H1 (cell line): ENCODE measurements at places on chromosomes 4 and X. TPM values are rescaled to one million over a fixed set of nuclear protein-coding genes. Genes with fewer than 3 reads are reported as not detected.

GRCh38 chr4:163895378-163896005 is 401.0 kb downstream of the TMA16 start:
- DNase-seq, result no peak

DNA sequence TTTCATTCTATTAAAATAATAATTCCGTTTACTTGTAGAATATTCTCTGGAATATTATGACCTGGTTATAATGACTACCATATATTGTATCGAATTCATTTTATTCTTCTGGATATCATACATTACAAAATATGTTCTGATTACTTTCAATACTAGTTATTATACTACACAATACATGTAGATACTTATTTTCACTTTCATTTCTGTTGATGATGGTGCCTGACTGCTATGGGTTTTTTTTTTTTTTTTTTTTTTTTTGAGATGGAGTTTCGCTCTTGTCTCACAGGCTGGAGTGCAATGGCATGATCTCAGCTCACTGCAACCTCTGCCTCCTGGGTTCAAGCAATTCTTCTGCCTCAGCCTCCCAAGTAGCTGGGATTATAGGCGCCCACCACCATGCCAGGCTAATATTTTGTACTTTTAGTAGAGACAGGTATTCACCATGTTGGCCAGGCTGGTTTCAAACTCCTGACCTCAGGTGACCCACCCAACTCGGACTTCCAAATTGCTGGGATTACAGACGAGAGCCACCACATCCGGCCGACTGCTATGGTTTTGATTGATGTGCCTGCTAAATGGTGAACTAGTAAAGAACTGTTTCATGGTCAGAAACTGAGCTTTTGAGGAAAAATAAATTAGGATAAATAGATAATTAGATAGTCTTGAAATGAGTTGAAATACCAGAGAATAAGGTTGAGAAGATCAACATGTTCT is 39.5 kb downstream of the PCDH10 start:
- no peak for DNase-seq

GRCh38 chr4:108772402-108772801 is 9.5 kb upstream of the ETNPPL start:
- no peak for DNase-seq

- DNase-seq, result no peak
These were observed 29.3 kb upstream of the BCOR start for GRCh38 chrX:40127052-40127451.

DNA sequence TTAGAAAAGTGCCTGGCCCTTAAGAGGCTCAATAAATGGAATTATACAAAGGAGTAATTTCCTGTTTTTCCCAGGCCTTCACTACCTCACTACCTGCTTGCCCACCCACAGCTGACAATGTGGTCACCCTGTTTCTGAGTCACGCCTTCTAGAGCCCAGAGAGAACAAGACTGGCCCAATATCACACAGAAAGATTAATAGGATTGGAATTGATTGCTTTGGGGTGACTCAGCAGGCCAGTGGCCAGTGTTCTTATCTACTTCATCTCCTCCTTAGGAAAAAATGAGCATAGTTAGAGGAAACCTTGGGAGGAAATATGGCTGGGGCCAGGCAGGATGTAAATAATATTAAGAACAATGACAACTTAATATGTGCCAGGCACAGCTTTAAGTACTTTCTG is 4.5 kb upstream of the FGF16 start:
- DNase-seq, result no peak

- DNase-seq, result no peak
These were observed 78.5 kb upstream of the NLGN4X start for GRCh38 chrX:6307156-6307555.

GRCh38 chrX:70979136-70979762 is 48.4 kb upstream of the SLC7A3 start:
- DNase-seq, result peak; percentile 41

- DNase-seq, result no peak
These were observed 138.0 kb upstream of the FAM9B start for GRCh38 chrX:9171841-9172463.

- no peak for DNase-seq
These were observed 327.9 kb upstream of the MAGEB18 start for GRCh38 chrX:25810202-25810601.

- DNase-seq, result no peak
These were observed 37.9 kb downstream of the LDB2 start for GRCh38 chr4:16860516-16860915.

DNA sequence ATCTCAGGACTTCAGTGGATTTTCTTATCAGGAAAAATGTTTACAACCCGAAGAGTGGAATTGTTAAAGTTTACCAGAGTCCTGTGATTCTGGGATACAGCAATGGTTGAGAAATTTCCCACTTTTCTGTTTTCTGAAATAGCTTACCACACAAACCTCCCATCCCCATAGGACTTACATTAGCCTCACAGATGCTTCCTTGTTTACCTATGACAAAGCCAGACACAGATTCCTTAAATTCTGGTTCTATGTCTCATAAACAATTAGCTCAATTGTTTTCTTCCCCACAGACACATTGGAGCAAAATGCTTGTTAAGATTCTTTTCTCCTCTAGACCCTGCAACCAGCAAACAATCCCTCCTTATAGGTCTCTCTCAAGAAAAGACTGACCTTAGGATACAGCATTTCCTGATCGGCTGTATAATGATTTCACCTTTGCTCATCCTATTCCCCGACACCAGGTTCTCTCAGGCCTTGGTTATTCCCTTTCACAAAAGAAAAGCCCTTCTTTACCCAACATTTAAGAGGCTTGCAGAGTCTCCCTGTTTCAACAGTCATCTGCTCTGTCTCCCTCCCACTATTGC is 886.2 kb downstream of the ARAP2 start:
- DNase-seq, result no peak

- DNase-seq, result no peak
These were observed 56.4 kb downstream of the FBXW7 start for GRCh38 chr4:152479428-152480026.

- no peak for DNase-seq
These were observed 206.5 kb upstream of the STK26 start for GRCh38 chrX:131816551-131817136.

GRCh38 chr4:113665036-113665435 is 96.5 kb downstream of the CAMK2D start:
- DNase-seq, result no peak

DNA sequence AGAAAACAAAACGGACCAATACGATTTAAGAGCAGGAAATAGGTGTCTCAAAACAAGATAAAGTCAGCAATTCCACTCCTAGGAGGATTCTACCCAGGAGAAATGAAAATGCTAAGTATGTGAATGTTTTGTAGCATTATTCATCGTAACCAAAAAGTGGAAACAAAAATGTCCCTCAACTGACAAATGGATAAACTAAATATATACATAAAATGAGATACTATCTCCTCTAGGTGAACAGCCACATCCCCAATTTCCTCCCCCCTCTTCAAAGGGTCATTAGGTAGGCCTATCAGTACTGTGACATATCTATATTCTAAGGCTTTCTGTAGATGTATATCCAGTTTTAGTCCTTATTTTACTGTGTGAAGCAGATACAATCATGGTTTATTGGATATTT is 18.0 kb downstream of the DDX3X start:
- no peak for DNase-seq

Gene CFI
- polyA plus RNA-seq, result not detected in 2 replicates

Gene SLC25A43
- polyA plus RNA-seq, result 3.1 and 4.1 TPM in 2 replicates

Gene APELA
- 41.9 and 81.8 TPM in 2 replicates for polyA plus RNA-seq

Gene RAPGEF2
- polyA plus RNA-seq, result 16.7 and 24.4 TPM in 2 replicates

Gene TRO
- 57.6 and 71.5 TPM in 2 replicates for polyA plus RNA-seq

Gene PNMA6A
- polyA plus RNA-seq, result 2.2 and 3.2 TPM in 2 replicates

Gene SPANXN4
- not detected in 2 replicates for polyA plus RNA-seq

Gene GAGE2A
- polyA plus RNA-seq, result not detected in 2 replicates
